SK-N-DZ (cell line): ENCODE measurements at places on chromosomes 4 and X.

DNA sequence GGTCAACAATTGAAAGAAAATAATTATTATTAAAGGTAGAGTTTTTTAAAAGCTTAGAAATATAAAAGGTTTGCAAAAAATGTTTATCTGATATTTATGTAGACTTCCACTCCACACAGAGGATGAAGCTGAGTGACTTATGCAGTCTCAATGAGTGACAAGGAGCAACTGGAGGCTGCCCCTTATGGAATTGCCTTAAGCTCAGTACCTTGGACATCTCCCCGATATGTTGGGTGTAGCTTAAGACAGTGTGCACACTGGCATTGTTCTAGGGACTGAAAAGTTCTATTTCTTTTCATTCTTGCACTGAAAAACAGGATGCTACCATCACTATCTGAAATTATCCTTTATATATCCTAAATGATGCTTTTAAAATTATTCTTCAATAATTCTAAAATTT is 292.1 kb downstream of the PRDM5 start:
- no peak for DNase-seq

DNA sequence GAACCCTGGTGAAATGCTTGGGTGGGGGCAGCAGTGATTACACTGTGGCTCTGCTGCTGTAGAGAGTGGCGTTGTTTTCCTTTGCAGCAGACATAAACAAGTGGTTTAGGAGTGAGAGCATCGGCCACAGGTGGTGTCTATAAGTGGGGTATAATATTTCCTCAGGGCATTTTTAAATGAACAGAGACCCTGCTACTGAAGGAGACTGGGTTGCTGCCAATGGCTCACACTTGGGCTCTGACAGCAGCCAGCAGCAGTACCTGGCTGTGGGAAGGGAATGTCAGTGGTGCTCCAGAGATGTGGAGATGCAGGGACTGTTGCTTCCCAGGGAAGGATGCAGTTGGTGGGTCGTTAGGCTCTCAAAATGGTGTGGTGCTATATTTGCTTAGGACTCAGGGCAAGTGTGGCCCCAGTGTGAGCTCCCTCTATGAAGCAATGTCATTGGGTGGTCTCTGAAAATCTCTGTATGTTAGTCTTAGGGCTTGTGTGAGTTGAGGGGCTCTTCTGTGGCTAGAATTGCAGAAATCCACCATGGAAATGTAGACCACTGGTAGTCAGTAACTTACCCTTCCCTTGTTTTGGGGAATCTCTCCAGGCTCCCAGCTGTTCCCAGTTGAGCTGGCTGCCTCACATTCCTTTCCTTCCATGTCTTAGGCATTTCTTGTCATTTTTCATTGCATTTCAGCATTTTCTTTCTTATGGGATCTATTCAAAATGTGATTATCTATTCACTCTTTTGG is 1023.0 kb upstream of the GRID2 start:
- DNase-seq: no peak

DNA sequence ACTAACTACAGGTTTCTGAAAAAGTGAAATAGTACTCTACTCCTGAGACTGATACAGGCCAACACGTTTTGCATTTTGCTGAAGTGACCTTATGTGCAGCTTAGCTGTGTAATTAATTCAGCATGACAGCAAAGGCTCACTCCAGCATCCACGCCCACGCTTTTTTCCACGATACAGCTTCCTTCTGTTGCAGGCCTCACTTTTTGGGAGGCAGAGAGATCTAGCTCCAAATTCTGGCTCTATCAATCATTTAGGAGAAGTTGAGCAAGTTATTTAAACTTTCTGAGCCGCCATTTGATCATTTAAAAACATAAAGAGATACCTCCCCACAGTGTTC is 160.3 kb downstream of the AFAP1 start:
- DNase-seq: no peak

GRCh38 chrX:111124418-111124817 is 28.4 kb downstream of the PAK3 start:
- no peak for DNase-seq

- DNase-seq: no peak
Measured at GRCh38 chr4:142809559-142809958, 36.5 kb downstream of the INPP4B start.

GRCh38 chrX:7219153-7219705 is 71.3 kb upstream of the PUDP start:
- DNase-seq: no peak

DNA sequence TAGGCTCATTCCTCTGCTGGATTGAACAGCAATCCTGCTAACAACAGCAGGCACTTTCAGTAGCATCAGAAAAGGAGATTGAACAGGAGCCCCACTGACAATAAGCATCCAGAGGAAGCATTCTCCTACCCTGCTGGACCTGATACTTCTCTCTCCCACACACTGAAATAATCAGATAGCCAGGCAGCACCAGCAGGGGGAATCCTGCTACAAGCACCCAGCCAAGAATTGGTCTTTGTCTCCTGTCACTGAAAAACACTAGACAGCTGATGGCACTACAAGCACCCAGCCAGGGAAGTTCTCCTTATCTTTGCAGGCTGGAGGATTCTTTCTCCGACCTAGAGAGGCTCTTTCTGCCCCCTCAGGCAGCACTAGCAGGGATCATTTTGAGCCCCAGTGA is 444.3 kb upstream of the GRIA3 start:
- DNase-seq: no peak

DNA sequence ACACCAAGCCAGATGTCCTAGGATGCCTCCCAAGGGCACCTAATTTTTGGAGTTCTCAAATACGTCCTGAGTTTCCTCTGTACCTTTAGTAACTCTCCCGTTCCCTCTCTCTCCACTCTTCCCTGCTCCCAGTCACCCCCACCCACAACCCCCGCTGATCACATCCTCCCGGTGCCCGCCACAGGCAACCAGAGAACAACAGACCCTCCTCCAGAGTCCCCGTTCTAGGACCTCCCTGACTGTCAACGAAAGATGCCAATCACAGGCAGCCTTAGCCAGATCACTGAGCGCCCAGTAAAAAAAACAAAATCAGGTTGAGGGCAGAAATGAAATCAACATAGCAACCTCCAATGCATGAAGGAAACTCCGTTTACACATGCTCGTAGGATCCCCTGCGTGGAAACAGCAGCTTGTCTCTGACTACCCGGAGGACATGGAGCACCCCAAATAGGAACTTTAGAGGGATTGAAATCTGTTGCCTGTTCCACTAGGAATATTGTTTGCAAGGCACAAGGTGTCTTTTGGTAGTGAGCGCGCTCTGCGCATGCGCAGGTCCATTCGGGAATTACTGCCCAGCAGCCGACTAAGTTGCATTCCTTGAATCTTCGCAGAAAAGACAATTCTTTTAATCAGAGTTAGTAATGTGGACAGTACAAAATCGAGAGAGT is at the start of gene GABRB1:
Gene GABRB1 (plus strand): TSS at position 557 of the 668 bp plus-strand sequence.
- DNase-seq: peak; percentile 32

DNA sequence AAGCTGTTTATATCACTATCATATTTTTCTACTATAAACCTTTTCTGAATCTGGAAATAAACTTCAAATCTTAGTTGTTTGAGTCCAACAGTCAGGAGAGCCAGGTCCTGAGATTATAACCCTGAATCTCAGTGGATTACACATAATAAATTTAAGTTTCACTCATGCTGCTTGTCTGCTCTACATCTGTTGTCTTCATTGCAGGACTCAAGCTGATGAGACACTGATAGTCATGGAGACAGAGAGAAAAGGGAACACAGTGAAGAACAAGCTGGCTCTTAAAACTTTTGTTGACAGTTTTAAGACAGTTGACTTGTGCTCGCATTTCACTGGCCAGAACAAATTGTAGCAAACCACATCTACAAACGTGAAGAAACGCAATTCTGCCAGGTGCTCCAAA is 327.0 kb upstream of the CTSO start:
- no peak for DNase-seq

- DNase-seq: no peak
Measured at GRCh38 chr4:183675625-183676024, 16.5 kb downstream of the TRAPPC11 start.

DNA sequence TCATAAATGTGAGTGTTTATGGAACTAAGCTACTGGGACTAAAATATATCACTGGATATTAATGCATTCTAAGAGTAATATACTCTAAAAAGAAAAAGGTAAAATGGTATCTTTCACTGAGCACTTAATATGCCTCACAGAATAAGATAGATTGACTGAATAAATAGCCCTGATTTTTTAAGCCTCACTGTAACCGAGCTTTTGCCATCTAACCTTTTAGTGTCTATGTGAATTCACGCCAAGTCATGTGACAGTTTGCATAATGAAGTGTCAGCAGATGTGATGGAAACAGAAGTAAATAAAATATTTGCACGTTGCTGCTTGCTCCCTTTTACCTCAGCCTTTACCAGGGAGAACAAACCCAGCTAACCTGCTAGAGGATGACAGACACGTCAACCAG is 119.7 kb upstream of the NWD2 start:
- no peak for DNase-seq

DNA sequence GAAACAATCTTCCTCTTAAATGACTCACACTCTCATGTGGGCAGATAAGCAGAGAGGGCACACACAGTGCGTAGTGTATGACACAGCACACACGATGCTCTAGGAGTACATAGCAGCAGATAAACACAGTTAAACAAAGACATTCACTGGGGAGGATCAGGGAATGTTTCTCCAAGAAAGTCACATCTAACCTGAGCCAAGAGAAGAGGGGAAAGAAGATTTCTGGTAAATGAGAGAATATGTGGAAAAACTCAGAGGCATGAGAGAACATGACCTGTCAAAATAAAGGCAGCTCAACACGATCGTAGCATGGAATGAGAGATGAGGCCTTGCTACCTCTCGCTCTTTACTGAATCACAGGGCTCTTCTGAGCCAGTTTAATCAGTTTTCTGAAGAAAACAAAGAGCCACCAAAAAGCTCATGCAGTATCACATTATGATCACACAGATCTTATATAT is 251.0 kb downstream of the ANK2 start:
- DNase-seq: no peak

- DNase-seq: peak; percentile 70
Measured at GRCh38 chr4:111847296-111848008, 297.8 kb upstream of the FAM241A start.

GRCh38 chr4:56757261-56757746 is 64.2 kb downstream of the SPINK2 start:
- no peak for DNase-seq

DNA sequence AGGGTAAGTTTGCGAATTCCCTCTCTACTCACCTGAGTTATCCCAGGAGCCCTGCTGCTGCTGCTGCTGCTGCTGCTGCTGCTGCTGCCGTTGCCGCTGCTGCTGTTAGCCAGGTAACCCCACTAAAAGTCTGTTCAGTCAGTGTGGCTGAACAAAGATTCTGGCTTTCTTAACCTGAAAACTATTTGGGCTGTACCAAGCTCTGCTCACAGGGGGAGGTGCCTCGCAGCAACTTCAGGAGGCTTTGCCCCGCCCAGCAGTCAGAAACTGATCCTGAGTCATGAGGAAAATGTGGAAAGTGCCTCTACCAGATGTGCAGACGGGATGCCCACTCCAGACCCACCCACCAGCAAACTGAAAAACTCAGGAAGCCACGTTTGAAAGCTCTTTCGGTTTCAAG is at the start of gene CAPN6:
Gene CAPN6 (minus strand): TSS at position 145 of the 400 bp plus-strand sequence. CDS start 6,547 bp downstream, outside the sequence.
- no peak for DNase-seq

GRCh38 chrX:136205882-136206380 is 45.3 kb downstream of the MAP7D3 start:
- no peak for DNase-seq
